ENCODE measurements at places on chromosomes 11 and 22. TPM values are rescaled to one million over a fixed set of nuclear protein-coding genes. Genes with fewer than 3 reads are reported as not detected.

DNA sequence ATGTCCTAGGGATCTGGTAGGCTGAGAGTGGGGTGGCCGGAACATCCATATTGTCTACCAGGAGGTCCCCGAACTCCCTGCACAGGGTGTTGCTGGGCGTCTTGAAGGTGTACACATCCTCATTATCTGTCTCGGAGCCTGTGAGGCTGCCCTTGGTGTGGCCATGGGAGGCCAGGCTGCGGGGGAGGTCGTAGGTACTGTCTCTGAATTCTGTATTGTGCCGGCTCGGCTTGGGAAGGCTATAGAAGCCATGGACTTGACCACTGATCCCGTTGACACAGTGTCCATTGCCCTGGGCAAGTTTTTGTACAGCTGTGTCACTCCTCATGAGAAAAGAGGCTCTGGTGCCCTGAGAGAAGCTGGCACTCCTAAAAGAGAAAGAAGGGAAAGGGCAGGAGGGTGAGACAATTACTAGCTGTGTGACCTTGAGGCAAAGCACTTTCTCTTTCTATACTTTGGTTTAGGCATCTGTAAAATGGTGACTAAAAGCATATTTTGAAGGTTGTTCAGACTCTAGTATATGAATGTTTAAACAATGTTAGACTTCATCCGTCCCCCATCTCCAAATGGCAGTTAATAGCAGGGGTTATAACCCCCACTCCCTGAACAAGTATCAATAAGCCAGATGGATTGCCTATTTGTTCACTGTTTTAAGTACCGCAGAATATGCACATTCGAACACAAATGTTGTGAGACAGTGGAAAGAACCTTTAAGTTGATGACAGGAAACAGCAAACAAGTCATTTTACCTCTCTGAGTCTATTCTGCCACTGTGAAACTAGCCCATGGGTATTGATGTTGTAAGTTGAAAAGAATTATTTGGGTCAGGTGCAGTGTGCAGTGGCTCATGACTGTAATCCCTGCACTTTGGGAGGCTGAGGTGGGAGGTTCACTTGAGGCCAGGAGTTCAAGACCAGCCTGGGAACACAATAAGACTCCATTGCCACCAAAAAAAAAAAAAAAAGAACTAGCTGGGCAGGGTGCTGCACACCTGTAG is 38.3 kb downstream of the USP35 start:
- no peak for DNase-seq

DNA sequence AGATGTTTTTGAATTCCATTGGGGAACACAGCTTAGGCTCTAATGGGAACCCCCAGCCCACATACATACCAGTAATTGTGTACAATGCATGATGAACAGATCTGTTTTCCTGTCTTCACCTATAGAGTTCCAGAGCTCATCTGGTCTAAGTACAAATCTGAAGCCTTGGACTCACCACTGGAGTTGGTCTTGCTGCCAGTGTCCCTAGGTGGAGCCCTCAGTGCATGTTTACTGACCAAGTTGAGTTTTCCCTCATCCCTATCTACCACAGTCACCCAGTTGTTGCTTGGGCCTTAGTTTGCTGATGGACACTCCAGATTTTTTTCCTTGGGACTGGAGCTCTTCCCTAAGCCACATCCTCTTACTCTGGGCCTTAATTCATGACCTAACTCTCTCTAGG is 159.2 kb upstream of the DDI1 start:
- DNase-seq = no peak

- DNase-seq = peak; percentile 22
Observed at GRCh38 chr11:64489831-64490441, 101.1 kb upstream of the SLC22A12 start.

- no peak for DNase-seq
Observed at GRCh38 chr11:60764879-60765278, 8.2 kb downstream of the MS4A15 start.

DNA sequence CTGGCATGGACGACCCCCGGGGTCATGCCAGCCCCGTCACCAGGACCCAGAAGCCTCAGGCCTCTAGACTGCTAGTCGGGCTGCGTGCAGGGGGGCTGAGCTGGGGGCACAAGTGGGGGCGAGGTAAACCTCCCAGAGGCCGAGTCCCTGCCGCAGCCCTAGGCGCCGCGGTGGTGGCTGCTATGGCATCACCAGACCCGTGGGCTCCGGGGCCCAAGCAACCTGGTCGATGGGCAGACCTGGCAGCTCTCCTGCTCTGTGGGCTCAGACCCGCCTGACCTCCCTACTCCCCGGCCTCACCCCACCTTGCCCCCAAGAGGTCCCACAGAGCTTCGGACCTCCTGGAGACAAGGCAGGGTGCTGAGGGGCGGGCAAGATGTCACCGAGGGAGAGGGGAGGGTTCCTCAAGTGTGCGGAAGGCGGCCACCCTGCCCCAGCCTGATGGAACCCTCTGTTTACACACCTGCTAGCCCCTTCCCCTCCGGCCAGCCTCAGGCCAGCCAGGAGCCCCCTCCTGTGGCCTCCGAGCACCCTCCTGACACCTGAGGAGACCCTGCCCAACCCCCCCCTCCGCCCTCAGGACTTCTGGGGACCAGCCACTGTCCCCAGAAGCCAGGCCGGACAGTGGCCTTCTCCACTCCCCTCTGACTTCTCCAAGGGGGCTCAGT is 9.4 kb downstream of the IGF2 start:
- DNase-seq = no peak

GRCh38 chr11:117546431-117547194 is 219.0 kb downstream of the CEP164 start:
- DNase-seq = no peak

- no peak for DNase-seq
Observed at GRCh38 chr11:44250421-44250820, 59.5 kb downstream of the ALX4 start.

GRCh38 chr11:118224511-118225188 is at the start of gene JAML:
JAML (minus strand) TSS chr11:118225011; CDS start chr11:118214866, 10,145 bp downstream.
- no peak for DNase-seq

DNA sequence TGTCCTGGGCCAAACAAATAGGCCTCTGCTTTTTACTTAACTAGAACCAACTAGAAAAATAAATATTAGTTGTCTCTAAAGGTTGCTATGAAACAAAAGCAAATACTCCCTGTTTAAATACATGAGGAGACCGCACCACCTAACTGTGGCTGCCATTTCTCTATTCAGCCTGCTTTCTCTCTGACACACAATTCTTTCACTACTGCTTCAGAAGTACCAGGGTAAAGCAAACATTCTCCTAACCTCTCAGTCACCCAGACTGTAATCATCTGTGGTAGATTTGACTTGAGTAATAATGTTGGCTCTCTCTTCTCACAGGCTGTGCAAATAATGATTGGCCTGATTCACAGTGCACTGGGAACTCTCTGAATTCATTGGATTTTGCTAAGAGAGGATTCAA is 41.0 kb upstream of the MS4A8 start:
- DNase-seq = no peak

- no peak for DNase-seq
Observed at GRCh38 chr11:3223932-3224381, 5.3 kb upstream of the MRGPRG start.

DNA sequence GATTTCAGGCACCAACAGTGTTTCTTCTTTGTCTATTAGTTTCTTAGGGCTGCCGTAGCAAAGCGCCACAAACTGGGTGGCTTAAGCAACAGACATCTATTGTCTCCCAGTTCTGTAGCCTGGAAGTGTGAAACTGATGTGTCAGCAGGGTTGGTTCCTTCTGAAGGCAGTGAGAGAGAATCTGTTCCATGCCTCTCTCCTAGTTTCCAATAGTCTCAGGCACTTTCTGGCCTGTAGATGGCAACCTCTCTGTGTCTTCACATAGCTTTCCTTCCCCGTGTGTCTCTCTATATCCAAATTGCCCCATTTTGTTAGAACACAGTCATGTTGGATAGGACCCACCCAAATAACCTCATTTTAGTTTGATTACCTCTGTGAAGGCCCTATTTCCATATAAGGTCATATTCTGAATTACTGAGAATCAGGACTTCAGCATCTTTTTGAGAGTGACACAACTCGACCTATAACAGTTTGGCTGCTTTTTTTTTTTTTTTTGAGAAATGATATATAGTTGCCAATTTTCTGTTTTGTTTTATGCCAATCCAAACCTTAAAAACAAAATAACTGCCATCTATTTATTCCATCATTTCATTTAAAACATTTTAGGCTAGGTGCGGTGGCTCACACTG is 108.2 kb downstream of the SLC36A4 start:
- DNase-seq = no peak

GRCh38 chr11:34145847-34146381 is 40.5 kb downstream of the NAT10 start:
- no peak for DNase-seq

DNA sequence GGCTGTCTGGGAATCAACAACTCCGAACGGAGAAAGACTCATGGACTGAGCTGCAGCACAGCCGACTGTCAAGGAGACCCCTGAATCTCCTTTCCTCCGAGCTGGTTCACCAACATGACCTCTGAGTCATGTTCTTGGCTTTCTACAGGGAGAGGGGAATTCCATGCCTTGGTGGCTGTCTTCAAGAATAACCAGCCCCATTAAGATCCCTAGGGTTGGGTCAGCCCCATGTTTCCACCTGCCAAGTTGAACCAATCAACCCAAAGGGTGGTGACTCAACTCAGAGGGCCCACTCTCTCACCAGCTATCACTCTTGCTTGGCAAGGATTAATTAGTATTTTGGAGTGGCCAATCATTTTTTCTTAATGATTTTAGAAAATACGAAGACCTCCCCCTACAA is 28.3 kb upstream of the IGSF22 start:
- no peak for DNase-seq

- no peak for DNase-seq
Observed at GRCh38 chr11:94134651-94135512, 6.2 kb downstream of the PANX1 start.

The NRIP3 gene
- polyA plus RNA-seq = 0.69 TPM

The HTR3A gene
- not detected for polyA plus RNA-seq

The RBMXL2 gene
- polyA plus RNA-seq = 0.21 TPM

The MRGPRG gene
- polyA plus RNA-seq = not detected

The RFPL3 gene
- polyA plus RNA-seq = not detected

The NXPE2 gene
- 0.14 TPM for polyA plus RNA-seq

The SUN2 gene
- 68.8 TPM for polyA plus RNA-seq

The AMOTL1 gene
- 46.9 TPM for polyA plus RNA-seq

The PRAME gene
- polyA plus RNA-seq = 1.3 TPM

The BIRC3 gene
- polyA plus RNA-seq = 1.7 TPM

Data from left renal cortex interstitium (tissue), 4 donors.